ENCODE measurements at places on chromosomes 1 and 21. TPM values are rescaled to one million over a fixed set of nuclear protein-coding genes. Genes with fewer than 3 reads are reported as not detected.
A peak's percentile ranks its signal among the peaks of the same experiment; 100 is the strongest.

The CFHR2 gene
- total RNA-seq: not detected

The OPTC gene
- not detected for total RNA-seq

The LRRC53 gene
- total RNA-seq: not detected

The ALPL gene
- 8.0 TPM for total RNA-seq

The AUNIP gene
- total RNA-seq: 0.88 TPM

The GPR37L1 gene
- not detected for total RNA-seq

The SPRR5 gene
- not detected for total RNA-seq

The SH3D21 gene
- total RNA-seq: 1.8 TPM

The TP73 gene
- not detected for total RNA-seq

The RPTN gene
- 0.36 TPM for total RNA-seq

The LRRC38 gene
- not detected for total RNA-seq

The UBR4 gene
- total RNA-seq: 149 TPM

DNA sequence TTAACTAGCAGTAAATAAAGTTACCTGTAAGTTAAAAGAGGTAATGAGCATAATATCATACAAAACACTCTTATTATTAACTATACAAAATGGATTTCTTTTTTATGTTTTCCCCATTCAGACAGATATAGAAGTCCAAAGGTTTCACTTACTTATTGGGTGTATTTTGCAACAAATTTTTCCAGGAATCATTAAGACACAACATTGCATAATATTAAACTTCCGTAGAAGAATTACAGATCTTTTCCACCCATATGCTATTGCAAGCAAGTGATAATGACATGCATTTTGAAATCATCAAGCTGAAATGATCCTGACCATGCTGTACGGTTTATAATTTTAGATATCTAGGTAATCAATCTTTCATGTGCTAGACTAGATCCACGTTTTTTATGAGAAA is 957.0 kb downstream of the NCAM2 start:
- DNase-seq: no peak

DNA sequence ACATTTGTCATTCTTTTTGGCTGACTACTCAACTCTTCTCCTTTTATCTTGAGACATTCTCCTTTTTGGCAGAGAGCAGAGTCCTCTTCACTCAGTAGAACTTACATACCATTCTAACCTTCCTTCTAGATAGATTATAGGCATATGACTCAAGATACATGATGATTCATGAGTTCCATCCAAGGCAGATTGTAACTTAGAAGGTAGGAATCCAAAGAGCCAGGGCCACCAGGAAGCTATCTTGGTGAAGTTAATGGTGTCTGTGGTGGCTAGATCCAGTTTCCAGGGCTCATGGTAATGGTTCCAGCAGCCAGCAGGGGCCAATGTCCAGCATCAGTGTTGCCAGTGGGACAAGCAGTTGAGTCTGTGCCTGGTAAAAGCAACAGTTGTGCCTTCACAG is 76.1 kb upstream of the KIAA0040 start:
- DNase-seq: no peak

GRCh38 chr21:41280115-41280919 is 36.3 kb upstream of the FAM3B start:
- no peak for DNase-seq

- no peak for DNase-seq
Measured at GRCh38 chr1:54124472-54124871, 28.3 kb downstream of the CDCP2 start.

DNA sequence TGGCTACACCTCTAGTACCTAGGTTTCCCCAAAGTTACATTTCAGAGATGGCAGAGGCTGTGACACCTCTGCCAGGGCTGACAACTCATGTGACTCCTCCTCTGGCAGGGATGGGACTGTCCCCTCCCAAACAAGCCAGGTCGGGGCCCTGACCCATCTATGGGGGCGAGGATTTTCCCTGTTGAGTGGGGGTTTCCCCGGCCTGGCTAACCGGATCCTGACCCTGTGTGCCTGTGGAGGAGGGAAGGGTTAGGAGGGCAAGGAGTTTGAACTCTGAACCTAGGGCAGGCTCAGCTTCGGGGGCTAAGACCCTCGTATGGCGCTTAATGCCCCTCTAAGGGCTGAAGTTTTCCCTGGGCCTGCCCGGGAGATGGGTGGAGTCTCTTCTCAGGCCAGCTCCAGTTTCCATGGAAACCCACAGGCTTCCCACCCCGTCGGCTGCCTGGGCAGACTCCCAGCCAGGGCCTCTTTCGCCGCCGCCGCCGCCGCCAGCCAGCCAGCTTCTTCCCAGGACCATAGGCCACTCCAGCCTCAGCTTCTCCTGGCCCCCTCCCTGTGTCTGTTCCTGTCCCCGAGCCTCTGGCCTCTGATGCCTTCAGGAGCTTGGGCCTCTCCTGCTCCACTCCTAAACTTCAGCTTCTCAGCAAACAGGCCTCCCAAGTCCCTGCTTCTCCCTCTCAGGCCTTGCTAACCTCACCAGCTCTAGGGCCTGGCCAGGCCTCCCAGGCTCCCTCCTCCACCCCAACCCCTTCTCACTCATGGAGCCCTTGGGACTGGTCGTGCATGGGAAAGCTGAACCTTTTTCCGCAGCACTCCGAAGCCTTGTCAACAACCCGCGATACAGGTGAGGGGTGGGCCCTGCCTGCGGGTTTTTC is at the start of gene BTBD19:
TSS of gene BTBD19 (plus strand) at position 461 of the 875 bp plus-strand sequence. CDS start at position 759, 298 bp downstream.
- DNase-seq: peak; percentile 99

GRCh38 chr1:180981596-180982387 is 40.9 kb downstream of the STX6 start:
- DNase-seq: no peak

DNA sequence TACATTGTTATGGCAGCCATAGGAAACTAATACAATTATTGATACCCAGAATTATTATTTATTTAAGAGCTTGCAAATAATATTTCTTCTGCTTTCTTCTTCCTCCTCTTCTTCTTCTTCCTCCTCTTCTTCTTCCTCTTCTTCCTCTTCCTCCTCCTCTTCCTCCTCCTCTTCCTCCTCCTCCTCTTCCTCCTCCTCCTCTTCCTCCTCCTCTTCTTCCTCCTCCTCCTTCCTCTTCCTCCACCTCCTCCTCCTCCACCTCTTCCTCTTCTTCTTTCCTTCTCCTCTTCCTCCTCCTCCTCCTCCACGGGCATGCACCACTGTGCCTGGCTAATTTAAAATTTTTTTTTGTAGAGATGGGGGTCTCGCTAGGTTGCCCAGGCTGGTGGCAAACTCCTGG is 95.6 kb upstream of the BCAR3 start:
- DNase-seq: no peak

DNA sequence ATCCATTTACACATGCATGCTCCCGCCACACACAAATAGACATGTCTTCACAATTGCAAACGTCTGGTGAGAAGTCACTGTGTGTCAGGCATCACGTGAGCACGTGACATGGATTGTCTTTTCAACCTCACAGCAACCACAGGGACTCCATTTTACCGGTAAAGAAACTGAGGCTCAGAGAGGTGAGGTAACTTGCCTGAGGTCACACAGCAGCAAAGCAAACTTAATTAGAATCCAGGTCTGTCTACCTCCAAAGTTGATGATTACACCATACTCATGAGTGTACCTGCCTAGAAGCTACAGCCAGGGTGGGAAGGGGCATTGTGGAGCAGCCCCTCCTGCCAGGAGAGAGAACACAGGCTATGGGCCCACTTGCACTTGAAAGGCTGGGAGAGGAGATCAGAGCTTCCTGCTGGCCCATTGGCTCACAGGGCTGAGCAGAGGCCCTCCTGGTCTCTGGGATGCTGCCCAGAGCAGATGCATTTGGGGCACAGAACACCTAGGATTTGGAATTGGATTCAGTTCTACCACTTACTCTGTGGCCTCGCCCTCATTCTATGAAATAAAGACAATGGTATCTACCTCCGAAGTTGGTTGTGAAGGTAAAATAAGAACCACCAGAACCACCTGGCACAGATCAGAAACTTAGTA is 44.4 kb upstream of the SELENON start:
- peak; percentile 45 for DNase-seq

- DNase-seq: no peak
Measured at GRCh38 chr1:187481581-187482148, 652.9 kb downstream of the PLA2G4A start.

DNA sequence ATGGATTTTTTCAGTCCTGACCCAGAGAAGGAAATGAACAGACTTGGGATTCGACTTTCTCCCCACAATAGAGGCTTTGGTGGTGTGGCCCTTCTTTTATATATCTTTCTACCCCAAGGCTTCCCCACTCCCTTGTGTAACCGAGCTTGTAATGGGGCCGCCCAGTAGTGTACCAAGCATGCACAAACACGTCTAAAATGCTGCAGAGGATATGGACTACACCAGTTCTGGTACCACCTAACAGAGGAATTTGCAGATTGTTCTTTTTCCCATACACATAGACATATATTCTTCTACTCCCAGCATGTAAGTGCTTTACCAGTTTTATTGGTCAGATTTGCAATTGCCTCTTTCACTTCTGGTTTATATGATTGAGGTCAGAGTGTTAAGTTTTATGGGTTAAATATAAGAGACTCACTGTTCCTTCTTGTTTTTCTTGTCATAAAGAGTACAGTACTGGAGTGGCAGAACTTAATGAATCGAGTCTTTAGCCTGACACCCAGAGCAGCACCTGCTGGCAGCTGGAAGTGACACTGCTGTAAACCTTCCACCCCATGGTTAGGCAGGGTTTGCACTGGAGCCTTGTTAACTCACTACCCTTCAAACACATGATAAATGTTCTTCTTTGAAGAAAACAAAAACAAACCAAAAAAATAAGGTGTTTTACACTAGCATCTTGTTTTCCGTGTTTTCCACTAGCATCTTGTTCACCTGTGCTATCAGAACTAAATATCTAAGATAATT is 198.6 kb downstream of the PTPRC start:
- no peak for DNase-seq

GRCh38 chr1:51744506-51745303 is 127.8 kb downstream of the OSBPL9 start:
- no peak for DNase-seq

- no peak for DNase-seq
Measured at GRCh38 chr21:41927727-41928409, 25.9 kb downstream of the C2CD2 start.

DNA sequence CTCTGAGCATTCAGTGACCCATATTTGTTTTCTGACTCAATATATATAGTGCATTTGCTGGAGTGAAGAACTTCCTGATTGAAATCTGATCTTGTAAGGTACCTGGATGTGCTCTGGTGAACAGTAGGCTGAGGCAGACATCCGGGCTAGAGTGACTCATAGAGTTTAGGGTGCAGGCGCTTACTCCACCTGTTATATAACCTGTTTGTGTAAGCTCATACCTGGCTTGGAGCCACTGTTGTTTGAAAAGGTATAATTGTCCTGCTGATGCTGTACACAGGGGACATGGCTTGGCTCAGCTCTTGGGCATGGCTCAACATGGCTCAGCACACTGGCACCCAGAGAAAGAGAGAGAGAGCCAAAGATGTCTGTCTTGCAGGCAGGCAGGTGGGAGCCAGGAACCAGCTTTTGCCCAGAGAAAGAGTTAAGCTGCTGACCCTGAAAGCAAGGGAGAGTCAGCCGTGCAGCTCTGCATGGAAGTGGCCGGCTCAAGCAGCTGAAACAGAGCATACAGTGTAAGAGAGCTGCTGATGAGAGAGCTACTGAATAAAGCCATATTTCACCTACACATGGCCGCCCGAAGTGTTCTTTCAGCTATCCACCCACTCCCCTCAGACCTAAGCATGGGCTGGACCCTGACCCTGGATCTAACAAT is 43.2 kb downstream of the GJA5 start:
- no peak for DNase-seq

DNA sequence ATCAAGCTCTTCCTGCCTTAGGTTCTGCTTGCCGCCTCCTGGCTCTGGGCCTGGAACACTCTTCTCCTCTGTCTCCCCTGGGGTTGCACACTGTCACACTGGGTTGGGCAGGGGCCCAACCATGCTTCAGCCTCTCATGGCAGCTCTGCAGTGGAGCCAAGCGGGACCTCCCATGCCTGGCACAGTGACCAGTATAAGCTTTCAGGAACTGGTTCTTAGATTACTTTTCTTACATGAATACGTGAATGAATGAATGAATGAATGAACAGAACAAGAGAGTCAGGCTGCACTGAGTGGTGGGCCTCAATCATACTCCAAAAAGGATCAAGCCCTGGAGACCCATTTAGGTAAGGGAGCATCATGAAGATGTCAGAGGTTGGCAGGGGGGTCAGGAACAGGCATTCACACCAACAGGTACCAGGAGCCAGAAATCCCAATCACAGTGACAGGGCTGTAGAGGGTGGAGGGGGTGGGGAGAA is 30.8 kb upstream of the TMEM125 start:
- no peak for DNase-seq

GRCh38 chr1:72111662-72112061 is 170.7 kb downstream of the NEGR1 start:
- no peak for DNase-seq

- DNase-seq: peak; percentile 86
Measured at GRCh38 chr1:21027805-21028204, 148.9 kb downstream of the EIF4G3 start.

DNA sequence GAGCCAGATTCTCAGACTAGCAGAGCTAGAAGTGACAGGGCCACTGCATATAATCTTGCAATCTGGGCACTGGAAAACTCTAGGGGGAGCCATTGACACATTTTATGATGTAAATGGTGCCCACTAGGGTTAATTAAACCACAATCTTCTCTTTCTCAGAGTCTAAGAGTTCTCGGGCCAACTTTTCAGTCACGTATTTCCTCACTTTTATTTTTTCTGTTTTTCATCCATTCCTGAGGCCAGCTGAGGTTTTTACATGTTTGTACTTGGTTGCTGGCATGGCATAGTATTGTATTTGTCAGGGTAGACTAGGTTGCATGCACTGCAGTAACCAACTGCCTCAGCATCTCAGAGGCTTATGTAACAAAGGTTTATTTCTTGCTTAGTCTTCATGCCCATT is 138.2 kb downstream of the ZNF326 start:
- DNase-seq: peak; percentile 14

DNA sequence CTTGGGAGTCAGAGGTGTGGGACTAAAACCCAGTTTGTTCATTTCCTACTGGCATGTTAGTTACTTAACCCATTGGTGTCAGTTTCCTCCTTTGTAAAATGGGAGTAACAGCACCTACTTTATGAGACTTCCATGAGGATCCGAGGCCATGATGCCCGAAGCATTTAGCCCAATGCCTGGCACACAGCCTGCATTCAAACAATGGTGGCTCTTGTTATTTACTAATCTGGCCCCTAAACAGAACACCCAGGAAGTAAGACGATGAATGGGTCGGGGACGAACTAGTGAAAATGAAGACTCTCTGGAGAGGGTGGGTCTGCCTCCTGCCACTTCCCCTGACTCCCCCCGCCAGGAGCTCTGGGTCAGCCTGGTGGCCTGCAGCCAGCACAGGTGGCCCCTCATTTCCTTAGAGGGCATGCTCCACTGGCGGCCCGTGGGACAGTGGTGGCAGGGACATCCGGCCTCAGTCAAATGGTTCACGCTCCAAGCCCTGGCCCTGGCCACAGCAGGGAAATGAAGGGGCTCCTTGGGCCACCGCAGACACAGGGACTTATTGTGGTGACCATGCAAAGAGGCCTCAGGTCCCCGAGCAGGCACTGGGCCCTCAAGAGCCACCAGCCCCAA is 9.5 kb upstream of the TAS1R2 start:
- DNase-seq: peak; percentile 79

GRCh38 chr1:61606448-61607312 is 118.3 kb downstream of the TM2D1 start:
- DNase-seq: no peak

GRCh38 chr1:197937381-197937780 is 20.2 kb downstream of the LHX9 start:
- DNase-seq: no peak
